Hematopoietic multipotent progenitor cell treated with erythropoietin and hydrocortisone succinate and interleukin-3 and kit ligand, for 6 days (in vitro differentiated cells): ENCODE measurements at places on chromosomes 5 and 9.
A peak's percentile ranks its signal among the peaks of the same experiment; 100 is the strongest.

DNA sequence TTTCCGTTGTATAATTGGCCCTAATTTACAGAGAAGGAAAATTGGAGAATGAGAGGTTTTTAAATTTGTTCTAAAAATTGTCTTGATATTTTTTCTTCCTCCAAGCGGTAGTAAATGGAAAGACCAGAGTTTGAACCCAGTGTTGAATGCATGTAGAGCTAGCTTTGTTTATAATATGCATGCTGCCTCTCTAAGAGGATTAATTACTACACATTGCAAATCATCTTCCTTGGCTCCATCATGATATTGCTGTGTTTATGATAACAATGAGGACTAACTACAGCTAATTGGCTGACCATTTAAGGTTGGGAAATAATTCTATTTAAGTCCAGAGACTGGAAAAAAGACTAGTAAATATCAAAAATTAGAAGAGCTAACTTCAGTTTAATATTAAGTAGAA is 338.5 kb downstream of the PLK2 start:
- DNase-seq = no peak

DNA sequence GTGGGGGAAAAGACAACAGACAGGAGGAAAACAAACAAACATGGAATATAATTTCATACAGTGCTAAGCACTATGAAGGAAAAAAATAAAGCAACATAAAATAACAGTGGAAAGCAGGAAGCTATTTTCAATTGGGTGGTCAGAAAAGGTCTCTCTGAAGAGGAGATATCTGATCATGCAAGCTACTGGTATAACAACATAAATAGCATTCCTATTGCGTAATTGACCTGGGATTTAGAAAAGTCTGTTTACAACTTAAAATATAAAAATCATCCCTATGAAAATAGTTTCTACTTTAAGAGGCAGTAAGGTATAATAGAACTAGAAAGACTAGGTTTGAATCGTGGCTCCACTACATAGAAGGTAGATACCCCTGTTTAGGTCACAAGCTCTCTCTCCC is 61.4 kb downstream of the FBXW11 start:
- peak; percentile 25 for DNase-seq

DNA sequence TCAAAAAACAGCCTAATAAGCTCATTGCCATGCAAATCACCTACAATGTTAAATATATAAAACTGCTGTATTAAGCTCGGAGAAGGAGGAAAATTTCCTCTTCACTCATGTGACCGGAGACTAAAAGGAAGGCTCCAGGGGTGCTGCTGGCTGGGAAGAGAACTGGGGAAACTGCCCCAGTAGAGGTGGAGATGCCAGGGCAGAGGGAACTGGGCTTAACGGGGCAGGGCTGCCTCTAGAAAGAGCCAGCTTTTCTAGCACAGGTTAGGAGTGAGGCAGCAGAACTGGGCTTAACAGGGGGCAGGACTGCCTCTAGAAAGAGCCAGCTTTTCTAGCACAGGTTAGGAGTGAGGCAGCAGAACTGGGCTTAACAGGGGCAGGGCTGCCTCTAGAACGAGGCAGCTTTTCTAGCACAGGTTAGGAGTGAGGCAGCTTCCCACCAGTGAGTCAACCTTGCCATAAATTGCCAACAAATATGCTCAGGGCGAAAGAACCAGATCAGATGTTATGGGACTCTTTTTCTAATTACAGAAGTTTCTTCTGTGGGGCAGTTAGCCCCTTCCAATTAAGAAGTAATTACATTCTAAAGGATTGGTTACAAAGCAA is 115.3 kb downstream of the FANCC start:
- DNase-seq = no peak

DNA sequence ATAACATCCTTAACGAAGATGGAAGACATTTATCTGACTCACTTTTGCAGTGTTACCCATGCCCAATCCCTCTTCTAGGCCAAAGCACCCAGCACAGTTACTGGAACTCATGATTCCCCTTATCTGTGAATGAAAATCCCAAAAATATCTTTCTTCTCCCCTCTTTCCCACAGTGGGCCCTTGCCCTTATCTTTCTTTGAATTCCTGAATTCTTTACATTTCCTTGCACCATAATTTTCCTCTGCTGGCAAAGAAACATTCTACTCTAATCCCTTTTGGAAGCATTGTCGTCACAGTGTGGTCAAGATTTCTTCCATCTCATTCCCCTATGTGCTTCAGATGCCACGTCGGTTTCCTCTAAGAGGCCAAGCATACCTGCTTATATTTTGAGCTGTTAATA is 135.9 kb upstream of the LIFR start:
- DNase-seq = no peak

GRCh38 chr9:110897943-110898342 is 140.3 kb downstream of the LPAR1 start:
- DNase-seq = no peak

- DNase-seq = no peak
Observed at GRCh38 chr5:43854697-43855292, 251.8 kb downstream of the NNT start.
